Stimulated activated naive CD4-positive, alpha-beta T cell treated with Interleukin-2 at 50 U/mL for 16 hours (primary cell): ENCODE measurements at places on chromosomes 12 and 14.

- no peak for DNase-seq
Measured at GRCh38 chr14:75147423-75148071, 20.7 kb upstream of the NEK9 start.

GRCh38 chr12:132206046-132206434 lies 61.8 kb downstream of the NOC4L start:
- no peak for DNase-seq

DNA sequence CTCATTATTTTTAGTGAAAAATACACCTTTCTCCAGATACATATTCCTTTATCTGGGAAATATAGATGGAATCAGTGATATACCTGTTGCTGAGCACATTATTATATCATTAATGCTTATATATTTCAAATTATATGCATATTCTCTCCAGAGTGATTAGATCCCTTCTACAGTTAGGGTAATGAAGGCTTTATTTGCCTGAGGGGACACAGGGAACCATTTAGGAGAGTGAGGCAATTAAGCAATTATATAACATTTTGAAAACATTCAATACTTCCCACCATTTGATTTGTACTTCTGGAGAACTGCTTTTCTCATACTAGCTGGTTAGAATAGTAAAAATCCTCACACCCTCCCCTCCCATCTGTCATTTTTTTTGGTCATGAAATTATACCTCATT lies 212.8 kb upstream of the NOVA1 start:
- DNase-seq: no peak

DNA sequence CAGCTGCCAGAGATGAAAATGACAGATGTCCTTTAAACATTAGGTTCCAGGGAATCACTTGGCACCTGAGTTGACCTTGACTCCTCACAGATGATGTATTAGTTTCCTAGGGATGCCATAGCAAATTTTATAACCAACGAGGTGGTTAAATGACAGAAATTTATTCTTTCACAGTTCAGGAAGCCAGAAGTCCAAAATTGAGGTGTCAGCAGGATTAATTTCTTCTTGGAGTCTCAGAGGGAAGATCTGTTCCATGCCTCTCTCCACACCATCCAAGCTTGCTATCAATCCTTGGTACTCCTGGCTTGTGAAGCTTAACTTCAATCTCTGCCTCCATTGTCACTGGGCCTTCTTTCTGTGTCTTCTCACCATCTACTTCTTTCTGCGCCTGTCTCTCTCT lies 249.7 kb upstream of the BTG1 start:
- DNase-seq: no peak

DNA sequence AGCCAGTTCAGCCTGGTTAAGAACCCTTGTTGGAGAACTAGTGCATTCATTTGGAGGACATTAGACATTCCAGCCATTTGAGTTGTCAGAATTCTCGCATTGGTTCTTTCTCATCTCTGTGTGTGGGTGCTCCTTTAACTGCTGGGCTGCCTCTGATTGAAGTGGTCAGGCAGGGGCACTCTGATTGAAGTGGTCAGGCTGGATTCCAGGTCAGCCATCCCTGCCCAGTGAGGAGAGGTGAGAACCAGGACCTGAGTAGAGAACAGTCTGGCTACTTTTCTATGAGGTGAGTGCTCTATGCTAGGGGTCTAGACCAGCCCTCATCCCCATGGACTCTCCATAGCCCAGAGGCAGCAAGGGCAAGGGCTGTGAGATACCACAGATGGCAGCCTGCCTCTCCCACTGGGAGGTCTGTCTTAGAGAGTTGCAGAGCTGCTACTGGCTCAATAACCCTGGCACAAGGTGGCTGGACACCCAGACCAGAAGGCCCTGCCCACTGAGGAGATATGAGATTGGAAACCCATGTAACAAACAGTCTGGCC lies 691.6 kb downstream of the TMTC2 start:
- no peak for DNase-seq

GRCh38 chr12:19477071-19477470 lies 37.8 kb downstream of the AEBP2 start:
- DNase-seq: no peak

DNA sequence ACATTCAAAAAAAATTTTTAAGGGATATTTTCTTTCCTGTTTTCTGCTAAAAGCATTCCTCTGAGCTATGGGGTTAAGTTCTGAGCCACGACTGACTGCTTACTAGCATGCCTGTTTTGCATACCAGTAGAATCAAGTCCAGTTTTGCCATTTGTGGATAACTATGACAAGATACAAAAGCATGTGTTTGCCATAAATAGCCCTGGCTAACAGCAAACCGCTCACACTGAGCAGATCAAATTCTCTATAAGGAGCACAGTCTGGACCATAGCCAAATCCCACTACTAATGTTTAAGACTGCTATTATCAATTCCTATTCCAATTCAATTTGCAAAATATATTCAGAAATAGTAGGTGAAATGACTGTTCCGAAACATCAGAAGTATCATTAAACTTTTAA lies 3.2 kb downstream of the CFL2 start:
- no peak for DNase-seq

GRCh38 chr12:75437564-75437963 lies 43.0 kb upstream of the GLIPR1 start:
- peak; percentile 12 for DNase-seq

DNA sequence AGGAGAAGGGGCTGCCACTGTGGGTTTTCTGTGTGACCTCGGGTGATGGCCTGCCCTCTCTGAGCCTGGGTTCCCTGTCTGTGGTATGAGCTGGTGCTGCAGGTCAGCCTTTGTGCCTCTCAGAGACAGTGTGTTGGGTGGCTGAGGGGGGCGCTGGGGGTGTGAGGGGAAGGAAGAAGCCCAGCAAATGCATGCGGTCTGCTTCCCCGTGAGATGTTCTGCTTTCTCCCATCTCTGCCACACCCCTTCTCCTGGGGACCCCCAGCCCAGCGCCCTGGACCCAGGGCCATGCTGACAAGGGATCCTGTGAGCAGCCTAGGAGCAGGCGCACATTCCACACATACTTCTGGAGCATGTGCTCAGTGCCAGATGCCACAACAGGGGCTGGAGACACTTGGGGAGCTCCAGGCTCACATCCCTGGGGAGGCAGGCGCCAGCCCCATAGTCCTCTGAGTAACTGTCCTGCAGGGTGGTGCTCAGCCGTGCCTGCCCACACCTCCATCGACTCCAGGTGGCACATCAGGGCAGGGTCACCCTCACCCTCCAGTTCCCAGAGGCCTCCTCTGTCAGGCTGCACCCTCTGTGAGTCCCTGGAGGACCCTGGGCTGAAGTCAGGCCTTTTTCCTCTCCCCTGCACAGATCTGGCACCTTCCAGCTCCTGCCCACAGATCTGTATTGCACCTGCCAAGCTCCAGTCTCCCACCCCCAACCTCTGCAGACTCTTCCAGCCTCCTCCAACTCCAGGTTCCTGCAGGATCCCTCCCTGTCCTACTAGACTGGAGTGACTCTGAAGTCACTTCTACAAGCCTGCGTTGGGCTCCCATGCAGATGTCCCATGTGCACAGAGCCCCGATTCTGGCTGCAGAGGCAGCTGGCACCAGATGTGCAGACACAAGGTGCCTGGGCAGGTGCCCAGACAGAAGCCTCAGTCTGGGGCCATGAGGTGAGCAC lies 205.6 kb downstream of the KIF26A start:
- DNase-seq: no peak

DNA sequence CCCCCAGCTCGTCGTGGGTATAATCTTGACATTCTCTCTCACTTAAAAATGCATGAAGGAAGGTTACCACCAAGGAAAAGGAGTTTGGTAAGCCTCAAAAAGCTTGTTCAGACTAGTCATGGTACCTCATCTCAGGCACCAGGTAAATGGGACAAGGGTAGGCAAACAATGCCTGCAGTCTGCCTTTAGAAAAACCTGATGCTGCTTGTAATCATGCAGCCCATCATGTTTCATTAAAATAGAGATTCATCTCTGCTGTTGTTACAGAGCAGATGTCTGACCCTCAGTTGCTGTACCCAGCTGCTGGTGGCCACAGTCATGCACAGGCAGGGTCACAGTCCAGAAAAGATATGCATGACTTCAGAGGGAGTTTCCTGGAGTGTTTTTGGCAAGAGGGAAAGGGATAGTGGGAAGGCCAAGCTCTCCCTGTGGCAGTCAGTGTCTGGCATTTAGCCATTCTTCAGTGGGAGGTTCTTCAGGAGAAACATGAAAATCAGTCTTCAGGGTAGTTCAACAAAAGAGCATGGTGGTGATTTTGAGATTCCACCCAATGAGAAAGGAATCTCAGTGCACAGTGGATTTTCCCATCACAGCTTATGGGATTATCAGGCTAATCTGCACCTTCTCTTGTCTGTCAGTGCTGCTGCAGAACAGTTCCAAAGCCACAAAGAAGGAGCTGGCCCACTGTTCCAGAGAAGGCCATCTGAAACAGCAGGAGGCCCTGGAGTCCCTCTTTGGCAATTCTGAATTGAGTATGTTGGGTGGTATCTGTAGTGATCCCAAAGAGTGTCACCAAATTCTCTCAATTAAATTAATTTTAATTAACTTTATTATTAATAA lies 202.7 kb upstream of the FRMD6 start:
- no peak for DNase-seq

GRCh38 chr12:107337346-107338095 lies 244.2 kb upstream of the CRY1 start:
- no peak for DNase-seq

- no peak for DNase-seq
Measured at GRCh38 chr14:91354221-91354916, 63.3 kb downstream of the CCDC88C start.

DNA sequence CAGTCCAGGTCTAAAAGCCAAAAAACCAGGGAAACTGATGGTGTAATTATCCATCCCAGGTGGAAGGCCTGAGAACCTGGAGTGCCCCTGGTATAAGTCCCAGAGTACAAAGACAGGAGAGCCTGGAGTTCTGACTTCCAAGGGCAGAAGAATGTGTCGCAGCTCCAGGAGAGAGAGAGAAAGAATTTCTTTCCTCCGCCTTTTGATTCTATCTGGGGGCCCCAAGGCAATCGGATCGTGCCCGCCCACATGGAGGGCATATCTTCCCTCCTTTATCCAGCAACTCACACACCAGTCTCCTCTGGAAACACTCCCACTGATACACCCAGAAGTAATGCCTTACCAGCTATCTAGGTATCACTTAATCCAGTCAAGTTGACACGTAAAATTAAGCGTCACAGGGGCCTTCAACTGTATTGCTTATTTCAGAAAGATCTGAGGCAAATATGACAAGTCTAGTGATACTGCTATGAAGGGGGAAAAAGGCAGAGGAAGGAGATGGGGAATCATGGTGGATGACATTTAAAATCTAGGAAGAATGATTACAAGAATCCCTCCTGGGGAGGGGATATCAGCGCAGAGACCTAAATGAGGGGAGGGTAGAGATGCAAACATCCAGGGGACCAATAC lies 30.5 kb upstream of the LRP6 start:
- DNase-seq: no peak

- no peak for DNase-seq
Measured at GRCh38 chr12:65673156-65673690, 151.1 kb upstream of the HMGA2 start.

GRCh38 chr14:55387121-55387520 lies 24.5 kb downstream of the ATG14 start:
- no peak for DNase-seq

GRCh38 chr12:111777345-111778045 lies 10.8 kb downstream of the ALDH2 start:
- DNase-seq: no peak

GRCh38 chr12:74963867-74964331 lies 245.7 kb downstream of the KCNC2 start:
- DNase-seq: no peak

- DNase-seq: no peak
Measured at GRCh38 chr14:45651890-45652289, 398.9 kb upstream of the MIS18BP1 start.

- DNase-seq: no peak
Measured at GRCh38 chr12:9404031-9404430, 195.8 kb upstream of the PZP start.

DNA sequence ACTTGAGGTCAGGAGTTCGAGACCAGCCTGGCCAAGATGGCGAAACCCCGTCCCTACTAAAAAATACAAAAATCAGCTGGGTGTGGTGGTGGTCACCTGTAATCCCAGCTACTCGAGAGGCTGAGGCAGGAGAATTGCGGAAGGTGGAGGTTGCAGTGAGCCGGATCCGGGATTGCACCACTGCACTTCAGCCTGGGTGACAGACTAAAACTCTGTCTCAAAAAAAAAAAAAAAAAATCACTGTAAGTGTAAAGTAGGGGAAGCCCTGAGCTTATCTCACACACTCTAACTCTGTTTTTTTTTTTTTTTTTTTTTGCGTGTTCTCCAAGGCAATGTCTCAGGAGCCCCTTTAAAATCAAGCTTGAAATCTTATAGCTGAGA lies 421 bp upstream of the RBMS2 start:
- DNase-seq: no peak

DNA sequence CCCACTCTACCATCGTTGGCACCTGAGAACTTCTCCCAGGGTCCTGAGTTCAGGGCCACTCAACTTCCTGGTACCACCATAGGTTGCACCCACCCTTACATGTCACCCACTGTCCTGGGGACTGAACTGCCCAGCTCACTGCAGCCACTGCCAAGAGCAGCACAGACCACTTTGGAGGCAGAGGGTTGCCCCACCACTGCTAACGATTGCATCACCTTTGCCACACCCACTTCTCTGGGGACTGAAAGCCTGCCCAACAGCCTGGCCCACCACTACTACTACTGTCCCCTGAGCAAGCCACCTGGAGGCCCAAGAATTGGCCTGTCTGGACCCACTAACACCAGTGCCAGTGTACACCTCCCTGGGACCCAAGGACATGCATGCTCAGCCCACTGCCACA lies 27.6 kb downstream of the CACNA2D4 start:
- DNase-seq: no peak

DNA sequence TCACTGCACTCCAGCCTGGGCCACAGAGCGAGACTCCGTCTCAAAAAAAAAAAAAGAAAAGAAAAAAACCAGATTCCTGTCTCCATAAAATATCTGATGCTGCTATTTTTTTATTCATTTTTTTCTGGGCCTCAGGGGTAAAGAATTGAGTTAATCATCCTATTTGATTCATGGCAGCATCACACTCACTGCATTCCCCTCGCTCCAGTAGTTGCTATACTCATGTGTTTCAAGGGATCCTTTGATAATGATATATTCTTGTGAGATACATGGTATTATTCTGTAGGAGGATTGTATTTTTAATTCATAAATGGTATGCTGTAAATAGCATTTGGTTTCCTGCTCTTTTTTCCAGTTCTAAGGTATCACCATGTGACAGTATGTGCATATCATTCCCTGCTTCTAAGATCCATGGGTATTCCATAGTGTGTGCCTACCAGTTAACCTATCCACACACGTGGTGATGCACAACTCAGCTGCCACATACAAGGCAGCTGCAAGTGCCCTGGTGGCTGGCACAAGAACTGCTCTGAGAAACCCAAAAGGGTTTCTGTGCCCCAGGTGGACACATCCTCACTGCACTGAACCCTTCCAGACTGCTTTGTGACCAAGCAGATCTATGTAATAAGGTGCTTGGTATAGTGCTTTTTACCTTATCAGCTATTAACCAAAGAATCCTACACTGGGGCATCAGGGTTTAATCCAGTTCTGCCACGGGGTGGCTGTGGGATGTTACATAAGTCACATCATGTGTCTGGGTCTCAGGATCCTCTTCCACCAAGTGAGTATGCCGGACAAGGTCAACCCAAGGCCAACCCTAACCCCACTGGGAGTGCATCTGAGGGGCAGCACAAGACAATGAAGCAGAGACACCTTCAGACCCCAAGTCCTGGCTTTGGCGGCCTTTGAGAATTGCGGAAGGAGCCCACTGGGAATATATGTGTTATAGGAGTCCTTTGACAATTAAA lies 74.6 kb downstream of the ZFP36L1 start:
- DNase-seq: no peak

- DNase-seq: no peak
Measured at GRCh38 chr12:46535376-46535775, 162.8 kb upstream of the SLC38A2 start.
